ENCODE measurements at places on chromosomes 7 and 10.

DNA sequence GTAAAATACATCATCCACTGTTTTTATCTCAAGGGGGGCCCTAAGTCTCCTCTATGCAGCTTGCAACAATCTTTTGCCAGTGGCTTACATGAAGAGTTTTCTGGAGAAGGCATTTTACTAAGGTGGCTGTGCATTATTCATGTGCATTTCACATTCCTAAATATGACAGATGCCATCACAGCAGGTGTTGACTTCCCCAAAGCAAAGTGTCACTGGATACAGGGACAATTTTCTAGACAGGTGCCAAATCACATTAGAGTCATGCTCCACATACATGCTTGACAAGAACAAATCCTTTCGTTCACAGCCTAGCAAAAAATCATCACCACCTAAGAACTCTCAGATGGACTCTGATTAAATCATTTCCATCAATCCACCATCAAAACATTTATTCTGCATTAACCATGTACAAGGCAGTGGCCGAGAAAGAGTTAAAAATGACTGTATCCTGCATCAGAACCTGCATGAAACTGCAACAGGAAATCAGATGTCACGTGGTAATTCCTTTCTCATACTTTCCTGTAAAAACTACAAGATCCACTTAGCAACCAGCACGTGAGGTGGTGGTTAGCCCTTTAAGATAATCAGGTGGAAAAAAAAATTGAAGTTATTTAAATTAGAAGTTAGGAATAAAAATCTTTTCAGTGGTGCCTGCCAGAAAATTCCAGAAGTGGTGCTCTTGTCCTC is 88.2 kb upstream of the AFAP1L2 start:
- no peak for DNase-seq

- no peak for DNase-seq
These were observed 183.6 kb upstream of the ADARB2 start for GRCh38 chr10:1920941-1921340.

DNA sequence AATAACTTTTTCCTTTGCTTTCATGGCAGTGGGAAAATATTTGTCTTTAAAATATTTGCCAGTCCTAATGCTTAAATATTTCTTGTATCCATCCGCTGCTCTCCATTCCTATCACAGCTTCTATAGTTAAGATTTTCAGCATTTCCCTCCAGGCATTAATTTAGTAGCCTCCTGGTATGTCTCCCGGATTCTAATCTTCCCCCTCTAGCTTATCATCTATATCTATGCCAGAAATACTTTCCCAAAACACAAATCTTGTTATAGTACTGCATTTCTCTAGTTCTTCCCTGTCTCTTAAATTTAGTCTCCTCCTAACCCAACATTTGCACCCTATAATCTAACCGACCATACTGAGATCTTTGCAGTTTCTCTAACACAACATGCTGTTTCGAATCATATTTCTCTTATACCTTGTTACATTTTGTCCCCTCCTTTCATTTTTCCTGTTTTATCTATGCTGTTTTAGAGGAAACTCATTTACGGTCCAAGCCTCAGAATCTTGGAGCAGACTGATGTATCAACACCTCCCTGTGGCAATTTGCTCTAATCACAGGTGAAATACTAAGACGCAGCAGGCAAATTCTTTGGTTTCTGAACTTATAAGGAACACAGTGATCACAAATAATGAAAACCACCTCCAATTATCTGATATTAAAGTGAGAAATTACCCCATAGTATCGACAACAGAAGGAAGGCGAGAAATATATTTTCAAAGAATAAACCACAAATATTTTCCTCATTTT is 10.3 kb downstream of the CNTNAP2 start:
- DNase-seq = no peak

GRCh38 chr10:119318411-119319160 is 111.2 kb downstream of the GRK5 start:
- DNase-seq = no peak

DNA sequence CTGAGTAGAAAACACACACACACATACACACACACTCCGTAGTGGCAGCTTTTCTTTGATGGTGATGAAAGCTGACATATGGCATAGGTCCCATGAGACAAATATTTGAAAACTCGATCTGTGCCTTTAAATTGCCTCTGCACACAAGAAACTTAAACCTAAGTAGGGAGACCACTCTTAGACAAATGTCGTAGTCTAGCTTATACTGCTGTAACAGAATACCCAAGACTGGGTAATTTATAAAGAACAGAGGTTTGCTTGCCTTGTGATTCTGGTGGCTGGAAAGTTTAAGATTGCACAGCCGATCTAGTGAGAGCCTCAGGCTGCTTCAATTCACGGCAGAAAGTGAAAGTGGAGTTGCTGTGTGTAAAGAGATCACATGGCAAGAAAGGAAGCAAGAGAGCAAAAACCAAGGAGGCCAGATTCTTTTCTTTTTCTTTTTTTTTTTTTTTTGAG is 489.4 kb upstream of the SORCS1 start:
- DNase-seq = no peak

DNA sequence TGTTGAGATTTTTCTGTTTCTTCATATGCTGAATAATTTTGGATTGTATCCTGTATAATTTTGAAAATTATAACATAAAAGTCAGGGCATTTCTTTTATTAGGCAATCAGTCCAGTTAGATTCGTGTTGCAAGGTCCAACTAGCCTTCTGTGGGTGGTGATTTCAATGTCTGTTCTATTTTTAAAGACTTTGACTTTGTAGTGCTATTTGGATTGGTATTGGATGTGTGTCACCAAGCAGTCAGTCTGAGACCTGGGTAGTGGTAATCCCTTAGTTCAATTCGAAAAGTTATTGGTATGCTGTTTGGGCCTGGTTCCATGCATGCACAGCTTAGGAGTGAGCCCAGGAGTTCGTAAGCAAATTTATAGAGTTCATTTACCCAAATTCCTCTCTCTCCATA is 82.2 kb downstream of the EPDR1 start:
- DNase-seq = no peak

GRCh38 chr10:52573347-52573746 is 199.2 kb downstream of the MBL2 start:
- DNase-seq = no peak

- no peak for DNase-seq
These were observed 179.5 kb upstream of the IMMP2L start for GRCh38 chr7:111741811-111742240.

GRCh38 chr7:114936471-114936870 is 14.6 kb downstream of the MDFIC start:
- no peak for DNase-seq

- DNase-seq = no peak
These were observed 1.9 kb downstream of the GRID1 start for GRCh38 chr10:86364491-86365345.

DNA sequence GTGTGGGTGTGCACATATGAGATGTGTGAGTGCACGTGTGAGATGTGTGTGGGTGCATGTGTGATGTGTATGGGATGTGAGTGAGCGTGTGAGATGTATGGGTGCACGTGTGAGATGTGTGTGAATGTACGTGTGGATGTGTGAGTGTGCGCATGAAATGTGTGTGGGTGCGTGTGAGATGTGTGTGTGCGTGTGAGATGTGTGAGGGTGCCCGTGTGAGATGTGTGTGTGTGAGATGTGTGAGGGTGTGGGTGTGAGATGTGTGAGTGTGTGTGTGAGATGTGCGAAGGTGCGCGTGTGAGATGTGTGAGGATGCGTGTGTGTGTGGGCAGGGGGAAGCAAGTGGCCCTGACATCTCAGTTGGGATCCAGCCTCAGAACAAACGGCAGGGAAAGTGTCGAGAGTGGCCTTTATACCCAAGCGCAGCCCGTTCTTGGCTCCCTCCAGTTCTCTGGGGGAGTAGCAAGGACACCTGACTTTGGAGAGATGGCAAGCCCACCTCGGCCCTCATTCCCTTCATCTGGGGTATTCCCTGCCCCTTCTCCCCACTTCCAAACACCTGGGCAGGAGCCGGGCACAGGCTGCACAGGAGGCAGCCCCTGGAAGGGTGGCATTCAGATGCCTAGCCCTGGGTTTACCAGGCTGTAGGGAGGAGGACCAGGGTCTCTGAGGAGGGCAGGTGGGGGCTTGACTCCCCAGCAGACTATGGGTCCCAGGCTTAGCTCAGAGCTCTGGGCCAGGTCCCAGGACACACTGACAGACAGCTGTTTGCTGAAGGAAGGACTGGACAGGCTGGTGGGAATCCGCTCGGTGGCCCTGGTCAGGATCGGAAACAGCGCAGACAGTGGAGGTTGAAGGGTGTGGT is 31.6 kb downstream of the PPIF start:
- no peak for DNase-seq

DNA sequence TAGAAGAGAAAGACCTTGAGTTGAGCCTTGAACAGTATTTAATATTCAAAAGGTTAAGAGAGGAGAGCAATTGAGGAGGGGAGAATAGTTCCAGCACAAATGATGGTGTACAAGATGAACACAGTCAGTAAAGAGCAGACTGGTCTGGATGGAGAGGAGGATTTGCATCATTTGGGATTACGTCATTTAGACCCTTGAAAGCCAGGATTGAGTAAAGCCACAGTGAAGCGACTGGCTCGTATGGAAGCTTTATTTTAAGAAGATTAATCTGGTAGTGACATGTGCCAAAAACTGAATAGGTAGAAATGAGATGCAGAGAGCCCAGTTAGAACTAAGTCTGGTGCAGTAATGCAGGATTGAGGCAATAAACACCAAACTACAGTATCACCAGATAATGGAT is 52.6 kb downstream of the TRUB1 start:
- DNase-seq = no peak

DNA sequence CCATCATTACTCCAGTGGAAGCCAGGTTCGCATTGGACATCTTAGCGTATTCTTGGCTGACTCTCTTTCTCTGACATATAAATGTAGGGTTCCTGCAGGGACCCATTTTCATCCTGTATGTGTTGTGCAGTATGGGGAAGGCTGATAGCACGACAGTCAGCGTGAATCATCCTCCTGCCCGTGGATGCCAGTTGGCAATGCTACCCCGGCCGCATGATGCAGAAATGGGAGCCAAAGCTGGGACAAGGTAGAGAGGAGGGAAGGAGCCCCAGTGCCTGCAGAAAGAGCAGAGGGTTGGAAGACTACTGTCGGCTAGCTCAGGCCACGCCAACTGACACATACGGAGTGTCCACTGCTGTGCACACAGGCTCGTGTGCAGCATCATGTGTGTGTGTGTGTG is 251.6 kb downstream of the SKAP2 start:
- no peak for DNase-seq

DNA sequence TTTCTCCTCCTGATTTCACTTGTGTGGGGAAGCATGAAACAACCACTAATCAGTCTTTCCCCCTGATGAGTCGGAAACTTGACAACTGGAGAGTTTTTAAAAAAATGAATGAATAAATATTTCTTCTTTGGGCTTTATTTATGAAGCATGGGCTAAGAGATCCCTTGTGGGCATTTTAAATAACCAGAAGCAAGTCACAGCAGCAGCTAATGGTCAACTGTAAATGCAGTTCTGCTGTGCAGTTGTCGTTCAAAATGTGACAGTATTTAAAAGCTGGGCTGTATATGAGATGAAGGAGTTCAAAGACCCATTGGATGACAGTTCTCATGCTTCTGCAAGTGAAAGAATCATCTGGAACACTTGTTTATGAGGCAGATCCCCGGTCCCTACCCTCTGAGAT is 54.1 kb downstream of the STEAP1B start:
- DNase-seq = no peak

DNA sequence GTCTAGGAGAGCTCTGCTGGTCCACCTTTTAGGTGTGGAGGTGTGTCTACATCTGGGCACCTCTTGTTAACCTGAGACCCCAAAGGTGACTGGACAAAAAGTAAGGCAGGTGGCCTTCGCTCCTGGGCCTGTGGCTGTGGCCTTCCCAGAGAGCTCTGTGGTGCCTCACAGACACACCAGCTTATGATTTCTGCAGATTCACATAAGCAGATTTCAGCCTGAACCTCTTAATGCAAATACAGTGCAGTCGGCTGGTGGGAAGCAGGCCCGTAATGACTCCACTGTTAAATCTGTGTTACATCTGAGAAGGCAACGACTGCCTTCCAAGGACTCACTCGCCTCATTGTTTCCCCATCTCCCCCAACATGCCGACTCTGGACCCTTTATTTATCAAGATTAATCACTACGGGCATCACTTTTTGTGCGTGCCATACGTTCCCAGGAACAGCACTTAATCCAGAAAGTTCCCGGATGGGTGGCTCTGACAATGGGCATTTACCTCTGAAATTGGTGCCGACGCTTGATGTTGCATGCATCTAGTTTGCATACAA is 119.8 kb downstream of the EBF3 start:
- no peak for DNase-seq

DNA sequence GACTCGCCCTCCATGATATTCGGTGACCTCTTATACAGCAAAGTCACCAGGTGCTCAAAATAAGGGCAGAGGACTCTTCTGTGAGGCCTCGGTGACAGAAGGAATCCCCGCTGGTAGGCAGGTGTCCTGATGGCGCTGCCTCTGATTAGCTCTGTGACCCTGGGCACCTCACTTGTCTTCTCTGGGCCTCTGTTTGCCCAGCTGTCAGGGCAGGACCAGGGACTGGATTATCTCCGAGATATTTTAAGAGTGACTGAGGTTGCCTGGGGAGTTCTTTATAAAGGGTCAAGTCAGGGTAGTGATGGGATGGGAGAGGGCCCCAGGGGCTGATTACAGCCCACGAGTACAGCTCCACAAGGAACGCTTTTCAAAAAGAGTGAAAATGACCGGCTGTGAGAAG is 70.9 kb upstream of the SAMD8 start:
- no peak for DNase-seq

GRCh38 chr7:141511676-141512396 is 39.4 kb upstream of the AGK start:
- DNase-seq = no peak

GRCh38 chr10:11177926-11178471 is 160.3 kb downstream of the CELF2 start:
- no peak for DNase-seq

GRCh38 chr7:14398526-14398925 is 409.1 kb upstream of the ETV1 start:
- DNase-seq = no peak

- DNase-seq = no peak
These were observed 74.2 kb downstream of the LSM5 start for GRCh38 chr7:32415936-32416335.

GRCh38 chr7:155207326-155208002 is 90.2 kb upstream of the INSIG1 start:
- no peak for DNase-seq

- DNase-seq = no peak
These were observed 46.9 kb upstream of the GPAM start for GRCh38 chr10:112230325-112230988.

GRCh38 chr10:95841661-95842498 is 65.9 kb upstream of the CC2D2B start:
- DNase-seq = no peak

- DNase-seq = no peak
These were observed 31.4 kb downstream of the FRA10AC1 start for GRCh38 chr10:93671042-93671441.

- no peak for DNase-seq
These were observed 34.7 kb downstream of the ARL4A start for GRCh38 chr7:12722136-12722535.

DNA sequence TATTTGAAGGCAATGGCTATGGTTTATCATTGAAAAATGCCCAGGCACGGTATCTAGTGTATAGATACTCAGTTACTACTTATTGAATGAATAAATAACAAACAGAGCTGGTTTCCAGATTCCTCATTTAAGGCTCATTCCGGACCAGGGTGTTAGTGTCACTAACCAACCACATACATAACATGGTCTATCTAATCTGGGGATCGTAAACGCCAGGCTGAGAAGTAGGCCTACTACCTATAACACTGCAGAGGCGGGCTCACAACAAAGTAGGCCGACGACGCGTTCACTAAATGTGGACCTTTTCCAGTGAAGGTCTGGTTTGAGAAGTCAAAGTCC is 423 bp downstream of the LSM5 start:
- no peak for DNase-seq

GRCh38 chr7:114760477-114760876 is 161.4 kb upstream of the MDFIC start:
- DNase-seq = no peak
